Astrocyte of the cerebellum (primary cell): ENCODE measurements at places on chromosomes 13 and 19.
A peak's percentile ranks its signal among the peaks of the same experiment; 100 is the strongest.

GRCh38 chr19:35601971-35602370 is 10.6 kb upstream of the HAUS5 start:
- DNase-seq, result no peak

DNA sequence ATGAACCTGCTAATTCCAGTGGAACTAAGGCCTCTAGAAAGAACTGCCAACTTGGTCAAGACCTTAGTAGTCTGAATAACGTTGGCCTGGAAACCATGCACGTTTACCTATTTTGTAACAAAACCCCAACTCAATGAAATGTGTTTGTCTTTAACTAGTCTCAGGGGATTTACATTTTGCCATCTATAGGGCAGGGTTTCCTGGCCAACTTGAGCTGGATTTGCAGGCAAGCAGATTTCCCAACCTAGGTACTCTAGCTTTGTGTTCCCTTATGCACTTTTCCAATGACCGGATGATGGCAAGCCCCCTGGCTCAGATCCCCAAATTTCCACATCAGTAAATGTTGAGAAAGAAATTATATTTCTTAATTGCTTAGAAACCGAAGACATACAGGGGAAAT is 114.5 kb downstream of the IRS2 start:
- no peak for DNase-seq

DNA sequence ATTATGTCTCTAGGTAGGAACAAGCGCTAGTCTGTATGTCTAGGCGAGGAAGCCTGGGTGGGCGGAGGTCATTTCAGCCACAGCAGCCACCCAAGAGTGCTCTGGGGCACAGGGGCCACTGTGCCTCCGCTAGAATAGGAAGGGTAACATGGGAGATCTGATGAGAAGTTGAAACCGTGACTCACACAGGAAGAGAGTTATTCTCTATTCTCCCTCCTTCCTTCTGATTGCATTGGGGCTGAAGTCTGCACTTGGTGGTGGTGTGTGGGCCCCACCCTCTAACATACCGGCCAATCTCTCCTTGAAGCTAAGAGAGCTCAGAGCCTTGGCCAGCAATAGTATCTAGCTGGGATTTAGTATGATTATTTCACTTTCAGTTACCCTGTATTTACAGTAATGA is 20.3 kb upstream of the GGACT start:
- DNase-seq, result no peak

- DNase-seq, result no peak
Observed at GRCh38 chr13:111171629-111172028, 56.5 kb downstream of the ARHGEF7 start.

- DNase-seq, result peak; percentile 33
Observed at GRCh38 chr19:44512326-44513298, 12.3 kb upstream of the ZNF180 start.

DNA sequence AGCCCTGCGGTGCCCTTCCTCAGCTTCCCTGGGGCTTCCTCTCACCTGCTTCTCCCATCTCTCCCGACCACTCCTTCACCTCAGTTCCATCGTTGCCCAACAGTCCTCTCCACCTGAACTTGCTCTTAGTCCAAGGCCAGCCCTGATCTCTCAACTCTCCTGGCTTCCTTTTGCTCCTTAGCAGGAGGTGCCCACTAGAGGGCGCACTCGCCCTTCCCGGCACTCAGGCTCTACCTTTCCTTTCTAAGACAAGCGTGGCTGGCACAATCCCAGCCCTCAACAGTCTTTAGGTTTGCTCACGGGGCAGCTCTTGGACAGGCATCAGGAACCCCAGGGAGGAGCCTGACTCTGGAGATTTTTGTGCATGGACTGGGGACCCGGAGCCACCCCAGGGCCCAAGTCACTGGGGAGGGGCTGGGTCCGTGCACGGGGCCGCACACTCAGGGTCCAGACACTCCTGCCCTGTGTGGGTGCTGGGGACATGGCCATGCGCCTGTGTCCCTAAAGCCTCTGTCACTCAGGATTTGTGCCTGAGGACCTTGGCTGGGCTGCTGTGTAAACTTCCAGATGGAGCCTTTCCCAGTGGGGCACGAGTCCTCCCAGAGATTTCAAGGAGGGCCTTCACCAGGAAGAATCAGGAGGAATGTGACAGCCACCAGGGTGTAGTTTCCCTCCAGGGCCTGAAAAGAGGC is 12.1 kb upstream of the CEACAM8 start:
- no peak for DNase-seq

- peak; percentile 44 for DNase-seq
Observed at GRCh38 chr13:36981156-36981743, 17.9 kb downstream of the ALG5 start.

DNA sequence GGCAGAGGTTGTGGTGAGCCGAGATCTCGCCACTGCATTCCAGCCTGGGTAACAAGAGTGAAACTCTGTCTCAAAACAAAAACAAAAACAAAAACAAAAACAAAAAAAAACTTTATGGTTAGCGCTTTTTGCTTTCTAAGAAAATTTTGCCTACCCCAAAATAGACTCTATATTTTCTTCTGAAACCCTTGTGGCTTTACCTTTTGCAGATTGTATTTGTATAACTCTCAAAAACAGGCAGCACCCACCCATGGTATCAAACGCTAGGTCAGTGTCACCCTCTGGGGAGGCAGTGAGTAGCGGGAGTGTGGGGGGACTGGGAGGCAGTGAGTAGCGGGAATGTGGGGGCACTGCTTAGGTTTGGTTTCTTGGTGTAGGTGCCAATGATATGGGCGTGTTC is 7.5 kb upstream of the SLC39A3 start:
- no peak for DNase-seq

GRCh38 chr13:113584205-113584869 is at the start of gene TFDP1:
Gene TFDP1, plus strand, starts transcription at chr13:113584753. Its CDS starts 1,085 bp downstream, at chr13:113585838.
- peak; percentile 31 for DNase-seq

- DNase-seq, result no peak
Observed at GRCh38 chr13:105740739-105741138, 794.7 kb downstream of the EFNB2 start.

DNA sequence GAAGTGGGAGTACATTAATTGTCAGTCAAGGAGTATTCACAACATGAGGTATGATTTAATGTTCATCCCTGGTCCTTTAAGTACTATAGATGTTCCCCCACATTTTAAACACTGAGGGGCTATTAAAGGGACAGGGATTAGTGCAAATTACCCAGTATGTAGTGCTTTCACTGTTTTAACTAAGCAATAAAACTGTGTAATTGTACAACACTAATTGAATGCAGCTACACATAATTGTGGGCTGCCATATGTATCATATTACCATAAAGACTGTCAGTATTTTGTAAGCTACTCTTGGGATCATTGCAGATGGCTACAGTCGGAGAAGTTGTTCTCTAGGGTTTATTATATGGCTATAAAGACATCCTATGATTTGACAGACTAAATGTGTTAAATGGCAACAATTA is 316.6 kb downstream of the DCLK1 start:
- no peak for DNase-seq

DNA sequence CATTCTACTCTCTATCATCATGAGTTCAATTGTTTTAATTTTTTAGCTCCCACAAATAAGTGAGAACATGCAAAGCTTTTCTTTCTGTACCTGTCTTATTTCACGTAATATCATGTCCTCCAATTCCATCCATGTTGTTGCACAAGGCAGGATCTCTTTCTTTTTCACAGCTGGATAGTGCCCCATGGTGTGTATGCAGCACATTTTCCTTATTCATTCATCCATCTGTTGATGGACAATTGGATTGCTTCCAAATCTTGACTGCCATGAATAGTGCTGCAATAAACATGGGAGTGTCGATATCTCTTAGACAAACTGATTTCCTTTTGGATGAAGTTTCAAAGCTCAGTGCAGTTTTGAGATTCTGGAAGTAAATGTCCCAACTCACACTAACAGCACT is 326.9 kb downstream of the FGF9 start:
- DNase-seq, result no peak

- DNase-seq, result no peak
Observed at GRCh38 chr19:18940769-18941627, at the start of gene HOMER3. Gene HOMER3, minus strand, starts transcription at chr19:18941217. Its CDS starts 2,235 bp downstream, at chr19:18938982.

DNA sequence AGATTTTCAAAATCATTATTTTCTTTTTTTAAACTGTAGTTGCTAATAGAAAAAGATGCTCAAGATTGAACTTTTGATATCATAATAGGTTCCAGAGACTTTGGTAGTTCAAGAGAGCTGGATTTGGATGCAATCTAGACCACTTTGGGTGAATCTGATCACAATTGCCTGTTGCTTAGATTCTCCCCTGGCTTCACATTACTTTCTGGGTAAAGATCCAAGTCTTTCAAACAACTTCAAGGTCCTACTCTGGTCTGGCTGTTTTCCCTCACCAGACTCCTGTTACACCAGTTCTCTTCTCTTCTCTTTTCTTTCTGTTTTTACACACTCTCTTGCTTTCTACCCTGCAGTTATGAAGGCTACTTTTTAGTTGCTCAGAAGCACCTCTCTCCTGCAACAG is 7.4 kb upstream of the SPRY2 start:
- DNase-seq, result no peak

DNA sequence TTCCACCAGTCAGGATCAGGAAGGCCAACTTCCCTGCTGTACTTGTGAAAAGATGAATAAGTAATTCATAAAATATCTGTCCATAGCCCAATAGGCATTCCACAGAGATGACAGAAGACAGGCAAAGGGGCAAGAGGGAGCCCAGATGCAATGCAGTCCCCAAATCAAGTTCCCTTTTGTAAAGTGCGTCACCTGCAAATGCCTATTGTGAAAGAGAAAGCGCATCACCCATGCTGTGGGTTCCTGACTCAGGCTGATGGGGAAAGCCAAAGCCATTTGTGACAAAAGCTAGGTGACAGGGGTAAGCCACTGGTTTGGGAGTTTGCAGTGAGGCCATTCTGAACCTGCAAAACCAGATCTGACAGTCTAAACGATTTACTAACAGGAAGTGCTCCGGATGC is 157.5 kb upstream of the ZNF536 start:
- no peak for DNase-seq

DNA sequence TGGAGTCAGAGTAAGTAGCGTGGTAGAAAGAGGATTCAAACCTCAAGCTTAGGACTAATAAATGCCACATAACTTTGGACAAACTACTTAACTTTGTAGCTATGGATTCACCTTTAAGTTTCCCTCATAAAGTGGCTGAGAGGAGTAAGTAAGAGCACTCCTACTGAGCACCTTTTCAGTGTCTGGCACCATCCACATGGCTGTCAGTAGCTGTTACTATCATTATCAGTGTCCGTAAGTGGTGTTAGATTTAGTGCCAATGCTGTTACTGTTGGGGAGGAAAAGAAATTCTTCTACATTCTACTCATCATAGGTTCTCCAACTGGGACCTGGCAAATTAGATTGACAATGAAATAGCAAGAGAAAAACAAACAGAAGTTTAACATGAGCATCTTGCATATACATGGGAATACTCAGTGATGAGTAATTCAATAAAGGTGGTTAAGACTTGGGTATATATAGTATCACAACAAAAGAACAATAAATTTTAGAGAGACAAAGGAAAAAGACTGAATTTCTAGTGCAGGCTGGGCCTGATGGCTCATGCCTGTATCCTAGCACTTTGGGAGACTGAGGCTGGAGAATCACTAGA is 165.6 kb upstream of the NBEA start:
- no peak for DNase-seq

DNA sequence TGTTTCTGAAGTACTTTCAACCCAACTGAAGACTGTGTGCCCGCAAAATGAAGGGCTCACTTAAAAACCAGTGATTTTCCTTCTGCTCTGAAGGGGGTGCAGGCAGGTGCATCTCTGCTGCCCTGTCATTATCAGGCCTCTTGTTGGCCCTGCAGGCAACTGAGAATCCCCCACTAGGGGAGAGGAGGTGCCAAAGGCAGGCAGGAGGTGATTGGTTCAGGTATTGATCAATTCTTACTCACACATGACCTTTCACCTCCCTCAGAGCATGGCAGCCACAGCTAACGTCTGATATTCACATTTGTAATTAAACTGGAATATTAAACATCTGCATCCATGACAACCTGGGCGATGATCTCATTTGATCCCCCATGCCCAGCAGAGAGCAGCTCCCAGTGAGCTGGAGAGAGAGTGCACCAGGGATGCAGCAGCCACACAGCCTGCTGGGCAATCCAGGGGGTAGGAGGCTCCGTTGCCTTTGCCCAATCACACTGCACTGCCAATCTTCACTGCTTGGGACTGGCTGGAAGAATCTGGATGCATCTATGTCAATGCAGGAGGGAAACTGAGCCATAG is 267.9 kb upstream of the TSHZ3 start:
- no peak for DNase-seq

GRCh38 chr19:17081672-17082630 is 6.4 kb downstream of the MYO9B start:
- no peak for DNase-seq

GRCh38 chr13:39108783-39109182 is 70.5 kb downstream of the NHLRC3 start:
- no peak for DNase-seq

GRCh38 chr19:47848823-47849473 is 10.1 kb upstream of the TPRX2 start:
- DNase-seq, result no peak

DNA sequence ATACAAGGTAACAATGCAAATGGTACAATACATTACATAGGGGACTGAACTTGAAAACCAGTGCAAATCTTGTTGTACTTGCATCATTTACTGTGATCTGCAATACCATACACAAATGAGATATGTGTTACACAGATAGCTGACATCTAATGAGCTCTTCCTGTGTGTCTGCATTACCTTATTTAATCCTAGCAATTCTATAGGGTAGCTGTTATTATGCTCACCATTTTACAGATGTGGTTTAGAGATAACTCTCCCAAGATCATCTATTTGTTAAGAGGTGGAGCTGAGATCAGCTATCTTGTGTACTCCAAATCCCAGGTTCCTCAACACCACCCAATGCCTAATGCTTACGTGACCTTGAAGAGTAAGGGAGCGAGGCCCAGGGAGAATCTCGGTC is 21.4 kb upstream of the SERP2 start:
- DNase-seq, result no peak

GRCh38 chr13:58340895-58341294 is 709.4 kb downstream of the PCDH17 start:
- no peak for DNase-seq

DNA sequence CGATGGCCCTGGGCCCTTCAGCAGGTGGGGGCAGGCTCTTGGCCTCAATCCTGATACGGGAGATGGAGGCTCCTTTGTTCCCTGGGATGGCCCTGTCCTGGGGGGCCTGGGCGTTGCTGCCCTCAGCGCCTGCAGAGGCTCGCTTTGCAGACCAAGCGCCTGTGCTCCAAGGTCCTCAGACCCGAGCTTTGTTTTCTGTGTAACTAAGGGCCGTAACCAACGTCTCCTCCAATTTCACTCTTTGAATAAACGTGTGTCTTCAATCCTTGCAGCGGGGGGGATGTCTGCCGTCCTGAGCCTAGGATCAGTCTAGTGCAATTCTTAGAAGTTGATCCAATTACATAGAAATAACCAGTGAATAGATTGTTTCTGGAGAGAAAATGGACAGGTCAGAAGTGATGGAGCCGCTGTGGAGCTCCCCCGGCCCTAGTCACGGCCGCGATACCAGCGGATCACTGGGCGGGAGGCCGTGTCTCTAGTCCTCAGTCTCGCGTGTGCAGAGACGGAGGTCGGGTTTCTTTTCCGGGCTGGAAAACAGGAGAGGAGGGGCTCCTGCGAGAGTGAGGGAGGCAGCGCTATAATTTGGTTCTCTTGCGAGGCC is 5.3 kb downstream of the PTBP1 start:
- DNase-seq, result peak; percentile 50
